ENCODE measurements at places on chromosomes 11 and 22.

- DNase-seq, result peak; percentile 28
Observed at GRCh38 chr11:35289821-35290220, 129.5 kb downstream of the SLC1A2 start.

DNA sequence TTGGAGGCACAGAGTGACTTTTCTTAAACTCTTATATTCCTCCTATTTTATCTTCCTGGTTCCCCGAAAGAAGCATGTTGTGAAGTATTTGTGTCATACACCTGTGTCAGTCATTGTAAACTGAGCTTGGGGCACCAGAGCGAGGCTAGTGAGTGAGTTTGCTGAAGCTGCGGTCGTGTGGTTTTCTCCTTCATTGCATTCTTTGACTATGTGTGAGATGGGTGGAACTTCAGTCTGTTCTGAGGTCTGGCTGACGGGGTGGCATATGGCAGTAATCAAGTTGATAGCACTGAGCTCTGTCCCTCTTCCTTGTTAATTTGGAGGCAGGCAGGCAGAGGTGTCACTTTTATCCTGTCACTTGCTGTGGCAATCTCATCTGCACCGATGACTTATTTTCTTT is 4.2 kb downstream of the VPS26B start:
- no peak for DNase-seq

DNA sequence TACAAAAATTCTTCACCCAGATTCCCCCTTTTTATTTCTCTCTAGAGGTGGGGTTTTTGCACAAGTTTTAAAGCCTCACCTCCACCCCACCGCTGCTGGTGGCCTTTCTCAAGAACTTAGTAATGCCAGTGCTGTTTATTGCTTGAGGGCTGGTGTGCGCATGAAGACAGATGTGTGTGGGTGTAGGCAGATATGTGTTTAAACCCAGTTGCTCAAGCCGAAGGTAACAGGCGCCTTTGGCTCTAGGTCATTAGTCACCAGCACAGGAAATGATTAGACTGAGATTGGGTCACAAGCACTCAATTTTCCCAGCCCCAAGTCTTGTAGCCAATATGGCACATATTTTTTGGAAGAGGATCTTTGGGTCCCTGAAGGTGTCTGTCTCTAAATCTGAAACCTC is 2.7 kb upstream of the CLMP start:
- peak; percentile 97 for DNase-seq

DNA sequence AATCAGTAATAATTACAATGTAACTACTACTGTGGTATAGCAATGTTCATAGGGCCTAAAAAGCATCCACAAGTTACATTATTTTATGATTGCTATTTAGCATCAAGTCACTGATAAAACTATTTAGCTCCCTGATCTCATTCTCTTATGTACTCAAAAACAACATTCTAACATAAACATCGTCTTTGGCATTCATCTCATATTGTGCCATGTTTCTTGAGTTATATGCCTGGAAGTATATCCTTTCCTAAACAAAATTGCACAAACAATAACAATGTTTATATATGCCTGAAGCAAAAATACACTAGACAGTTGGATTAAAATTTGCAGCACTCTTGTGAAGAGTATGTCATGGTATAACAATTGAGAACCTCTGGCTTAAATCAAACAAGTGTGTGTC is 34.1 kb downstream of the HORMAD2 start:
- no peak for DNase-seq

DNA sequence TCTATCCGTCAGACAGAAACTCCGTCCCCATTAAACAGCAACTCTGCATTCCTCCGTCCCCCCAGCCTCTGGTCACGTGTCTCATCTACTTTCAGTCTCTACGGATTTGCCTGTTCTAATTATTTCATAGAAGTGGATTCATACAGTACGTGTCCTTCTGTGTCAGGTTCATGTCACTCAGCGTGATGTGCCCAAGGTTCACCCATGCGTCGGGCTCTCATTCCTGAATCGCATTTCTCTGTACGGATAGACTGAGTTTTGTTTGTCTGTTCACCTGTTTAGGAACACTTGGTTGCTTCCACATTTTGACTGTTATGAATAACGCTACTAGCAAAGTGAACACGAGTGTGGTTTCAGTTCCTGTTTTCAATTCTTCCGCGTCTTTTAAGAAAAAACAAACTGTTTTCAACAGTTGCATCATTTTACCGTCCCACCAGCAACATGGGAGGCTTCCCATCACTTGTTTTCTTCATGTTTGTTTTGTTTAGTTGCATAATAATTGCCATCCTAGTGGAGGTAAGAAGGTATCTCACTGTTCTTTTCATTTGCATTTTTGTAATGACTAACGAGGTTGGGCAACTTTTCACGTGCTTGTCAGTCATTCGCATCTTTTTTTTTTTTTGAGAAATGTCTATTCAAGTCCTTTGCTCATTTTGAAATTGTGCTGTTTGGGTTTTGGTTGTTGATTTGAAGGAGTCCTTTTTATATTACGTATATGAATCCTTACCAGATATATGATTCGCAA is 8.9 kb upstream of the NLRP6 start:
- peak; percentile 47 for DNase-seq

- peak; percentile 47 for DNase-seq
Observed at GRCh38 chr11:45815747-45816146, 10.8 kb downstream of the SLC35C1 start.

GRCh38 chr11:105027678-105028077 is 4.7 kb upstream of the CASP5 start:
- no peak for DNase-seq

GRCh38 chr22:43343262-43343669 is at the start of gene SCUBE1:
TSS of gene SCUBE1 (minus strand) at chr22:43343372. CDS start at chr22:43343261, 111 bp downstream.
- peak; percentile 7 for DNase-seq
